ENCODE measurements at places on chromosomes 5 and 9. TPM values are rescaled to one million over a fixed set of nuclear protein-coding genes. Genes with fewer than 3 reads are reported as not detected.

TRPM3 gene
- not detected for polyA plus RNA-seq

DNA sequence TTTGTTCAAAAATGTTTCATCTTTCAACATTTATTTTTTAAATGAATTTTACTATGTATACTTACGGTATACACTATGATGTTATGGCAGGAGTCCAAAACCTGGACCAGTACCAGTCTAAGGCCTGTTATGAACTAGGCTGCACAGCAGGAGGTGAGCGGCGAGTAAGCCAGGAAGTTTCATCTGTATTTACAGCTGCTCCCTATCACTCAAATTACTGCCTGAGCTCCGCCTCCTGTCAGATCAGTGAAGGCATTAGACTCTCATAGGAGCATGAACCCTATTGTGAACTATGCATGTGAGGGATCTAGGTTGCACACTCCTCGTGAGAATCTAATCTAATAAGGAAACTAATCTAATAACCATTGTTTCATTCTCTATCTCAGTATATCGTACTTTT lies 715.5 kb upstream of the PTPRD start:
- no peak overlapping the region for H3K4me3 ChIP-seq
- no peaks in the 10 kb centered on the region for H3K27me3 ChIP-seq
- H3K36me3 ChIP-seq, result no peaks in the 10 kb centered on the region
- no peaks in the 10 kb centered on the region for H3K4me1 ChIP-seq
- DNase-seq, result no peak
- no peak overlapping the region for H3K27ac ChIP-seq

SOHLH1 gene
- not detected for polyA plus RNA-seq

CDC25C gene
- not detected for polyA plus RNA-seq

DNA sequence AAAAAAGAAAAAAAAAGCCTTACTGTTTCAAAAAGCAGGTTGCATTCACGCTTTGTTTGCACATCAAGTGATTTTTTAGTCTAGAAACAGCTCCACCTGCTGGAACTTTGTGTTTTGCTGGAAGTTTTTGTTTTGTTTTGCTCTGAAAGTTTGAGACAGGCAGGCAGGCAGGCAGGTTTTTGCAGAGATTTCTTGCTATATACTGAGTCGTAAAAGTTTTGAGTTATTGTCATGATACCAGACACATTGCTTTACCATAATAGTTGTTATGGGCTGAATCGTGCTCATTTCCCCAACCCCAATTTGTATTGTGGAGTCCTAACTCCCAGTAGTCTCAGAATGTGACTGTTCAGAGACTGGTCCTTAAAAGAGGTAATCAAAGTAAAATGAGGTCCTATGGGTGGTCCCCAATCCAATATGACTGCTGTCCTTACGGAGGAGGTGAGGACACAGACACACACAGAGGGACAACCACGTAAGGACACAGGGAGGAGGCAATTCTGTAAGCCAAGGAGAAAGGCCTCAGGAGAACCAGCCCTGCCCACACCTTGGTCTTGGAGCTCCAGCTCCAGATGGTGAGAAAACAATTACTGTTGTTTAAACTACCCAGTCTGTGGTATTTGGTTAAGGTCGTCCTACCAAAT lies 20.9 kb downstream of the OR2Y1 start:
- H3K27ac ChIP-seq, result no peak overlapping the region
- peak; percentile 8 for DNase-seq
- no peaks in the 10 kb centered on the region for H3K4me1 ChIP-seq
- no peaks in the 10 kb centered on the region for H3K27me3 ChIP-seq
